ENCODE measurements at places on chromosomes 7 and 10.

GRCh38 chr10:31383810-31384588, 65.0 kb downstream of the ZEB1 start:
- DNase-seq: no peak

GRCh38 chr7:16934722-16935340, 53.0 kb upstream of the AGR3 start:
- no peak for DNase-seq

DNA sequence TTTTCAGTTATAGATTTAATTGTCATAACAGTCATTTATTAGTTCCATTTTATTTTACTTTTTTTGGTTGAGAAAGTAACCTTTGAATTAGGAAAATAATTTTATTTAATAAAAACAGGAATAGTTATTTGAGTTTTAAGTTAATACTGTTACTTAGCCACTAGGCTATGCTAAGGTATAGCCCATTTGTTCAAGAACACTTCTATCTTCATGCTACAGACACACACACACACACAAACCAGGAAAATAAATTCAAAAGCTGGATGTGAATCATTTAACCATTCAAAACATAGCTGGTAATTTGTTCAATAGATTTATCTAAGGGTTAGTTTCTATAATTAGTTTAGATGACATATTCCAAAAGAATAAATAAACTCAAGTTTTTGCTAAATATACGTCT, 148.4 kb downstream of the RNF133 start:
- no peak for DNase-seq

- DNase-seq: no peak
These were observed 32.3 kb downstream of the SMURF1 start for GRCh38 chr7:99111591-99111990.

DNA sequence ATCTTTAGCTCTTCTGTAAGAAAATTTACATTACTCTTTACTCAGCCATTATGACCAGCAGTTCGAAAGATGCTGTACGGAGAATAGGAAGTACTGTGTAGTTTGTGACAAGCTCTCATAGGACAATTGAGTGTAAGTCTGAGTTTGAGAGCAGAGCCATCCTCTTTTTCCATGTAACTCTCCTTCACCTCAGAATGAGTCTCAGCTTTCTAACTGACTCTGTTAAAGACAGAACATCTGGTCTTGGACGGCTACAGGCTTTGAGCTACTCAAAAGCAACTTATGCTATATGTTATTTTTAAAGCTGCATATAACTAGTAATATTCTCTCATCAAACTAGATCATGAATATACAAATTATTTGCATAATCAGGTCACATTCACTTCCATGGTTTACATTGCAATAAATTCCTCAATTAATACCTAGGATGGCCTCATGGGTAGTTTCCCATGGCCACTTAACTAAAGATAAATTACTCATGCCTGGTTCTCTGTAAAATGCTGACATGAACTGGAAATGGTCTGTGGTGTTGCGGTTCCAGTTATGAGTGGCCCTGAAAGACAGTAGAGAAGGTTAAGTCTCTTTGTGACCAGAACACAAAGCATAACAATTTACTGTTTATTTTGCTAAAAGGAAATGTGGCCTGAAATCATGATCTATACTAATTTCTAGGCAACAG, 358.7 kb downstream of the PHF14 start:
- no peak for DNase-seq

DNA sequence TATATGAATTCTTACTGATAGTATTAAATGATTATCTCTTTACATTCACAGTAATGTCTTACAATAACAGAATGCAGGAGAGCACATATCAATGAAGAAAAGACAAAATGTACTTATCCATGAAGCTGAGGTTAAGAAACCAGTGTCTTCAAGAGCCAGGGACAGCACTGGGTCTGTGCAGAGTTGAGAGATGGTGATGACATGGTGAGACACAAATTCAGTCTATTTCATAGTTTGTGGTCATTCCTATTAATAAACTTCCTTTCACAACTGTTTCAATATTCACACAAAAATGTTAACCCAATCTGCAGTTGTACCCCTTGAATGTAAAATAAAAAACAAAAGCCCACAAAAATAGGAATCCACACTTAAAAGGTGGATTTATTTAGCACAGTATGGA, 5.3 kb upstream of the MAGI2 start:
- DNase-seq: no peak

GRCh38 chr7:116652793-116653192, 19.2 kb upstream of the MET start:
- DNase-seq: no peak

All from stimulated activated CD4-positive, alpha-beta T cell treated with anti-CD3 and anti-CD28 coated beads, Interleukin-15, amount 100 ng/mL, for 1 hour (primary cell).